ENCODE measurements at places on chromosomes 13 and 19.

- no peak for DNase-seq
Measured at GRCh38 chr19:48970139-48970766, 5.1 kb downstream of the FTL start.

- peak; percentile 29 for DNase-seq
Measured at GRCh38 chr19:7534531-7535046, 928 bp upstream of the PNPLA6 start.

- DNase-seq, result peak; percentile 67
Measured at GRCh38 chr19:47176627-47177090, 46.0 kb downstream of the SAE1 start.

- no peak for DNase-seq
Measured at GRCh38 chr13:43965459-43965845, 85.7 kb downstream of the LACC1 start.

GRCh38 chr19:16849168-16849567 is 20.0 kb downstream of the SIN3B start:
- DNase-seq, result no peak

GRCh38 chr13:71644579-71644978 is 222.4 kb downstream of the DACH1 start:
- no peak for DNase-seq

DNA sequence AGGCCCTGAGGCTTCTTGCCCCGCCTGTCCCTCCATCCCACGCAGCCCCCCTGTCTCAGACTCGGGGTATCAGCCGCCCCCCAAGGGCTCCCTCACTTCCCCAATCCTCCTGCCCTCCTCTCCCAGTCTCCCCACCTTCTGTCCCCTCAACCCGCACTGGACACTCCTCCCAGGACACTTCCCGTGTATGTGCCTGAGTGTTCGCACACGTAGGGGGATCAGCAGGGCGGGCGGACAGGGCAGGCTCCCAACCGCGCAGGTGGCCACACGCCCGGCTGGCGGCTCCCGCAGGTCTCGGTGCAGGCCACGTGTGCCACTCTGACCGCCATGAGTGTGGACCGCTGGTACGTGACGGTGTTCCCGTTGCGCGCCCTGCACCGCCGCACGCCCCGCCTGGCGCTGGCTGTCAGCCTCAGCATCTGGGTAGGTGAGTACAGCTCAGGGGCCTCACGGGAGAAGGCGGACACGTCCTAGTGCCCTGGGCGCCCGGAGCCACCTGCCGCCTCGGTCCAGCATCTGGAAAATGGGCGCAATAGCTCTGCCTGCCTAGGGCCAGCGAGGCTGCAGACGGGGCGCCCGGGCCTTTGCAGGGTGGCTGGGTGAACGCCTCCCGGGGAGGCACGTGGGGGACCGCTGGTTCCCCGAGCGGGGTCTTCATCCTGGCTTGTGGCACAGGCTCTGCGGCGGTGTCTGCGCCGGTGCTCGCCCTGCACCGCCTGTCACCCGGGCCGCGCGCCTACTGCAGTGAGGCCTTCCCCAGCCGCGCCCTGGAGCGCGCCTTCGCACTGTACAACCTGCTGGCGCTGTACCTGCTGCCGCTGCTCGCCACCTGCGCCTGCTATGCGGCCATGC is 2.3 kb downstream of the KISS1R start:
- DNase-seq, result peak; percentile 43

GRCh38 chr13:40664350-40665125 is 1.9 kb downstream of the FOXO1 start:
- peak; percentile 68 for DNase-seq

- DNase-seq, result no peak
Measured at GRCh38 chr13:102487330-102487729, 85.5 kb upstream of the FGF14 start.

DNA sequence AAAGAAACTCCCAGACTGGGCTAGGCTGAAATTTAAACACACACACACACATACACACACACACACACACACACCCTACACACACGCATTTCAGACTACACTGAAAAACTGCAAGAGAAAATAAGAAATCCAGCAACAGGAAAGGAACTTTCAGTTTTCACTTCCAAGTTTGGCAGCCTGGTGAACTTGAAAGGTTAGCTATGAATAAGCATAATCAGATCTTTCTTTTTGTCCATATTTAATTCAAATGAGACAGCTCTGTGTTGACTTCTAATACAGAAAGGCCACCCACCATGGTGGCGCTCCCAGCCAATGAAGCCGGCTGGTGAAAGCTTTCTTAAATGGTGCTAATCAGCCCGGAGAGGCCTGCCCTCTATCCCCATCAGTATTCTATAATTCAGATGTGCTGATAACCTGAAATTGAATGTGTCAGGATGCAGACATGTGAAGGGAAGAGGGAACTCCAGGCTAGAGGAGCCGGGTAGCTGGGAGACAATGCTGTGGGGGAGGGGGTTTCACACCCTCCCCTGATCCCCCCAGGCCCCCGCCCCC is 108.3 kb upstream of the ZNF536 start:
- DNase-seq, result no peak

DNA sequence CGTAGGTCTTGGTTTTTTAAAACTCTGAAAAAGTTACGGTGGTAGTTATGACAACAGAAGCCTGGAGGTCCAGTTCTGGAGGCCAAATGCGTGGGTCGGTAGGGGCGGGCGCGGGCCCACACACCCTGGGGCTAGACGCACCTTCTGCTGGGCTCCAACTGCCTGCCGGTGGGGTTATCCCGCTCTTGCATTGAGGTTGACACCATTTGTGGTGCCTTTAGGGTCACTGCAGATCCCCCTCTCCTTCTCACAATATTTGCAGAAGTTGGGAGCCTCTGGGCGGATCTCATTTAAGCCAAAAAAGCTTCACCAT is 81.6 kb downstream of the CHST8 start:
- no peak for DNase-seq

GRCh38 chr19:35294328-35294727 is 2.4 kb downstream of the MAG start:
- no peak for DNase-seq

DNA sequence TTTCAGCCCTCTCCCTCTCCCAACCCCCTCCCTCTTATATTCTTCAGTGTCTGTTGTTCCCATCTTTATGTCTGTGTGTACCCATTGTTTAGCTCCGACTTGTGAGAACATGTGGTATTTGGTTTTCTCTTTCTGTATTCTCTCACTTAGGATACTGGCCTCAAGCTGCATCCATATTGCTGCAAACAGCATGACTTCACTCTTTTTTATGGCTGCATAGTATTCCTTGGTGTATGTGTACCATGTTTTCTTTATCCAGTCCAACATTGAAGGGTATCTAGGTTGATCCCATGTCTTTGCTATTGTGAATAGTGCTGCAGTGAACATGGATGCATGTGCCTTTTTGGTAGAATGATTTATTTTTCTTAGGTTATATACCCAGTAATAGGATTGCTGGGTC is 17.8 kb downstream of the NHLRC3 start:
- no peak for DNase-seq

- no peak for DNase-seq
Measured at GRCh38 chr13:75473468-75473867, 8.5 kb downstream of the TBC1D4 start.

- DNase-seq, result no peak
Measured at GRCh38 chr13:23848019-23848418, 41.2 kb downstream of the MIPEP start.
